ENCODE measurements at places on chromosomes 6 and 20.

GRCh38 chr6:41000248-41000647 lies 38.8 kb downstream of the UNC5CL start:
- no peak for DNase-seq

DNA sequence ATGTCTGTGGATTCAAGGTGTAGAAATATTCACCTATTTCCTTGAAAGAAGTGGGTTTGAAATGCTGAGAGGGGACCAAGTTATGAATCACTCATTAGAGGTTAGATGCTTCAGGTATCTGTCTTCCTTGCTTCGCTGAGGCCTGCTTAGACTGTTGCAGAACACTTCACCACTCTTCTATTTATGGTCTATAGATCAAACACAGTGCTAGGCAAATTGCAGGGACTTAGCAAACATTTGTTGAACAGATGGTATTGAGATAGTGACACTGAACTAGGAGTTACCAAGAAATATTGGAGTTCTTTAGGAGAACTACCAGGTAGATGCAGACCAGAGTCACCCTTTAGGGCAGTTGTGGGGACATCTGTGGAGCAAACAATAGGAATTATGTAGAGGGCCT lies 123.8 kb downstream of the RFPL4B start:
- no peak for DNase-seq

DNA sequence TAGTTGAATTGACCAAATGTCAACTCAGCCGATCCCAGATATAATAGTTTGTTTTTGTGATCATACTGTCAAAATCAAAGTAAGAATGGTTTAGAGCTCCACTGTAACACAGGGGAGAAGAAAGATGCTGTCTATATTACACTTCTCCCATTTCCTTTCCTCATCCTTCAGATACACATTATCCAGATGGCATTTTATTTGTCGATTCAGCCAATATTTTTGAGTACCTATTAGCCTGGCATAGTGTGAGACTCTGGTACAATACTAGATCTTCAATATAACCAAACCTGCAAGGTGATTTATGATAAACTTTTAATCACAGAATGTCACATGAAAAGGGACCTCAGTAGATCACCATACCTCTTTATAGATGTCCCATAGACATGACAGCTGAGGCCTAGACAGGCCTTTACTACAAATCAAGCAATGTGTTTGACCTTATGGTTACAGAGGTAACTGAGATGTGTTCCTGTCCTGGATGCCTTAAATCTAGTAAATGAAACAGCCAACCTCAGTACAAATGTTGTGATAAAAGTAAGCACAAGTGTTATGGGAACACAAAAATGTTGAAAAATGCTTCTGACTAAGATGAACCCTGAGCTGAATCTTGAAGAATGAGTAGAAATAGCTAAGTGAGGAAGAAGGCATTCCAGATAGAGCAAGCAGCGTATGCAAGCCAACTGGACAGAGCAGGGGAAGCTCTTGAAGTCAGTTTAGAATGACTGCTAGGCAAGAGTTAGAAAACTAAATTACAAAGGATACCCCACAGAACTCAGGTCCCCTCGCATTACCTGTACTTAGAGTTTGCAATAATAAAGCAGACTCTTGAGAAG lies 1.9 kb downstream of the FBXO9 start:
- DNase-seq, result no peak

GRCh38 chr6:137246791-137247202 lies 27.6 kb upstream of the IFNGR1 start:
- no peak for DNase-seq

- DNase-seq, result no peak
Measured at GRCh38 chr6:18039481-18039880, 52.0 kb upstream of the KIF13A start.

GRCh38 chr20:57323034-57323433 lies 6.6 kb upstream of the SPO11 start:
- DNase-seq, result no peak

DNA sequence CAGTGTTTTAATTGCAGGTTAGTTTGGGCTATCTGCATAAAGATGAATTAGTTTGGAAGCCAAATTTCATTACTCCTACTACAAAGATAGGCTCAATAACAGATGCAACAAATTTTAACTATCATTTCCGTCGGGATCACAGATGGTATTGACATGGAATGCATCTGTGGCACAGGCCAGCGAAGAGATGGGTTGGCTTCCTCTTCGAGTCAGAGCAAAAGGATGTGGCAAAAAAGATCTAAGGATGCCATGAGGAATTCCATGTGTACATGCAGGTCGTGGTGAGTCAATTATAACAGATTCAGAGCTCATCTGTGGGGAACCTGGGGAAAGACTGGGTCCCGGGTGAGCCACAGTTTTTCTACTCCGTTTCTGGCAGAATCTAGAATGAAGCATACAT lies 83.0 kb upstream of the CITED2 start:
- DNase-seq, result no peak

- no peak for DNase-seq
Measured at GRCh38 chr20:34663213-34663943, 13.5 kb downstream of the PIGU start.

DNA sequence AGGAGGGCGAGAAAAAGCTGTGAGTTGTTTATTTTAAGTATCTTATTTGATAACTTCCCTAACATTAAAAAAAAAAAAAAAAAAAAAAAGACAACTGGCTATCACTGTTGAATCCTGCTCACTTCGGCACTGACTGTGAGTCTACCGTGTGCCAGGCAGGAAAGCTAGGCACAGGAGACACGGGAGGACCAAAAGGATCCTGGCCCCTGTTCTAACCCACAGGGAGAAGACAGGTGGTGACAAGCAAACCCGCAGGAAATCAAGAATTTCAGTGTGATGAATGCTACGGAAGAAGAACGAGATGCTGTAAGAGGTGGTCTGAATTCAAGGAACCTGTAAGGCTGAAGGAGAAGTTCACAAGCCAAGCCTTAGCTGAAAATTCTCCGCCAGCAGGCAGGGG lies 94.7 kb upstream of the NFATC2 start:
- DNase-seq, result no peak

DNA sequence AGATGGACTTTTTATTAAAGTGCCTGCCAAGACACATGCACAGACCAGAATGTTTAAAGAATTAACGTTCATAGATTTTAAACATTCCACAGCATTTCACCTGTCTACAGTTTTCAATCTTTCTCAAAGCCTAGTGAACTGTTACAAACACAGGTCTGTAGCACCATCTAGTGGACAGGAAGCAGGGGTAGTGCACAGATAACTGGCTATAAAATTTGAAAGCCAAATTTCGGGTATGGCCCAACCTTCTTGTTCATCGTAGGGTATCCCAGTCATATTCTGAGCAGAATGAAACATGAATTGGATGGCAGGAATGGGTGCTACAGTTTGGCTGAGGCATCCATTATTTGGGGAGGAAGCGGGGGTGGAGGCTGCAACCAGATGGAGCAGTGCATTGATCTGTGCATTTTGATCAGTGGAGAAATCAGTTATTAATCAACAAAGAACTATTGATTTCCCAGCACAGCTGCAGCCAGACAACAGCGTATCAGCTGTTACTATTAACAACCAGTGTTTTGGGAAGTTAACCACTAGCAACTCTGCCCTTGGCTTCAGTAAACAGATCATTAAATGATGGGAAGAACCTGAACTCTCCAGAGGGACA lies 56.1 kb upstream of the B3GAT2 start:
- DNase-seq, result no peak

DNA sequence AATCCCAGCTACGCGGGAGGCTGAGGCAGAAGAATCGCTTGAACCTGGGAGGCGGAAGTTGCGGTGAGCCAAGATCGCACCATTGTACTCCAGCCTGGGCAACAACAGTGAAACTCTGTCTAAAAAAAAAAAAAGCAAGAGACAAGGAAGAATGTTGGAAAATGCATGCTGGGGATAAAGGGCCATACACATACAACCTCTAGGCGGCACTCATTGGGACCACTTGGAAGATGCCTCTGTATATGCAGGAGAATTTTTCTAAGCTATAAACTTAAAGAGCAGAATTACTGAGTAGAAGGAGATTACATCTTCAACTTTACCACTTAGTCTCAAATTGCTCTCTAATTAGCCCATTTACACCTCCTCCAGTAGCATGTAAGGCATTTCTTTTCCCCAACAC lies 42.8 kb downstream of the ZBTB9 start:
- no peak for DNase-seq

- no peak for DNase-seq
Measured at GRCh38 chr20:13355941-13356486, 134.9 kb downstream of the ISM1 start.

- no peak for DNase-seq
Measured at GRCh38 chr6:32226434-32226833, 2.6 kb upstream of the NOTCH4 start.

- DNase-seq, result no peak
Measured at GRCh38 chr6:15457121-15457650, 205.6 kb downstream of the DTNBP1 start.

DNA sequence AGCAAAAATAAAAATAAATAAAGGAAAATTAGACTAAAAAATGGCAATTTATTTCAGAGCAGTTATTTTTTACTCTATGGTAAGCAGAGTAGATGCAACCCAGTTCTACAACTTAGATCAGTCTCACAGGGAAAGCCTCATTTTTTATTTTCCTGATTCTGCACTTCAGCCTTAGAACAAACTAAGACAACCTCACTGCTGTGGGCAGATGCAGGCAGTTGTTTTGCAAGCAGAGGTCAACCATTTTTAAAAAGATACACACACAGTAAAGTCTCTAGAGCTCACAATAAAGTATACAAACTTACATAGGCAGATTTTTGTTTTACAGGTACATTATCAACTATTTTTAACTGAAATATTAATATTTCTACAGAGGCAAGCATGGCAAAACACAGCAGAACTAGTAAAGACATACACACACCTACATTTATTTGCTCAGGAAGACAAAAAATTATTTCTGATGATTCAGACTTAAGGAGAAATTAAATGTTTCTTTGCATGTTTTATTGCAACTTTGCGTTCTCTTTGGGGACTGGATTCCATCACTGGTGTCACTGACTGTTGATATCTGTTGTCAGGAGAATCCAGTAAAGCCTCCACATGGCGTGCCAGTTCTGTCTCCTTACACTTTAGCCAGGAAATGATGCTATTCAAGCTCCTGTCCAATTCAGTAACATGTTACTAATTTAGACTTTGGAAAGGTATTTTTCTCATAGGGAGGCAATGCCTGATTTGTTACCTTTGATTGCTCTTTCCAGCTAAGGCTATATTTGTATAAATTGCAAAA lies 102.7 kb downstream of the TRDN start:
- no peak for DNase-seq

GRCh38 chr6:18507561-18507960 lies 120.4 kb downstream of the RNF144B start:
- no peak for DNase-seq

DNA sequence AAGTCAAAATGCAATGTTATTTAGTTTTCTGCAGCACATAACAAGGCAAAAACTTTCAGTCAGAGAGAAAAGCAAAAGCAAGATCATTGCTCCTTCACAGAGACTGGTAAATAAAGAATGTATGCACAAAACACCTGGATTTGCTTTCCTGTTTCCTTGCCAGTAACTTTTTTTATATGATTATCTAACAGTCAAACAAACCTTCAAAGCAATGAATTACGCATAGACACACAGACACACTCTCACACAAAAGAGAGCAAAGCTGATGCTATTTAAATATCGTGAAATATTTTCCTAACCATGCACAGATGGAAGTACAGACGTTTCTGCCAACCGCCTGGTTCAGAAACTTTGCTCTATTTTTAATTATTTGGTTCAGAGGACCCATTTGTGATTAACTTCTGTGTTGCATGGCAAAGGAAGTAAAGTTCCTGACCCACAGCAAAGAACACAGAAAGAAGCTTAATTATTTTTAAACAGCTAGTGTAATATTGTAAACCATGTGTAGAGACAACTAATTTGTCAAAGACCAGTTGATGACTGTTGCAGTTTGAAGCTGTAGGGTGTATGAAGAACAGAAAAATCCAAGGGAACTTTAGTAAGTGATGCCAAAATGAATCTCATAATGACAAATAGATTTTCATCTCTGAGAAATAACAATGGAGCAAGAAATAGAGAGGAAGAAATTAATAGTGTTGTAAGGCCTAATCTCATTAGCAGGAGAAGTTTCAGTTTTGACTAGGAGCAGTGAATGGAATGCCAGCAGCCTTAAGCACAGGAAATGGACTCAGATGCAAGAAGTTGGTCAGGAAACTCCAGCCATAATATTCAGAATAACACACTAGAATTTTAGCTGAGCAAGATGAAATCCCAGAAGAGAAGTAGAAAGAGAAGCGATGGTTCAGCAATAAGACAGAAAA lies 24.1 kb downstream of the ATXN1 start:
- no peak for DNase-seq

DNA sequence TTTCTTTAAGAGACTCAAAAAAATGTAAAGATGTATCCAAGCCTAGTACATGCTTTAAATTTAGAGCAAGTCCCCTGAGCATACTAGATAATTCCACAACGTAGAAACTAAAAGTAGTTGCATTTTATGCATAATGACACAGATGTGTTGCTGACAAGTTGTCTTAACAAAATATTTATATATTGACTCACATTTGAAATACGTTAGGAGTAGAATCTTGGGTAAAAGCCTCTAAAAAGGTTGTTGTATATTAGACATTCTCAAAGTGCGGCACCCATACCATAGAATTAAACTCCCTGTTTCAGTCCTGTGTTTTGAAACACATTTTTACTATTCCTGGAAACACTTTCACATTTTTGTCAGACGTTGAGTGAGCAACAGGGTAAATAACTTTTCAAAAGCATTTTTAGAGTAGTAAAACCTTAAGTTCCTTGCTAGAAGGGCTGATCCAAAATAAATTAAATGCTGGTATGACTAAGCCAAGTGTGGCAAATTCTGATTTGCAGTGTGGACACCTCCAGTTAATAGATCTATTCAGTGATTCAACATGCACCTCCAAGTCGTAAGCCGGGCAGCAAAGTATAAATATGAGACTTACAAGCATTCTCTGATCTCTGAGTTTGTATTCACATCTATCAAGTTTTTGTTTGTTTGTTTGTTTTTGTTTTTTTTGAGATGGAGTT lies 97.5 kb downstream of the GMDS start:
- no peak for DNase-seq

GRCh38 chr6:125791151-125791819 lies 525 bp downstream of the NCOA7 start:
- DNase-seq, result no peak

- DNase-seq, result no peak
Measured at GRCh38 chr20:64193058-64193457, 28.8 kb downstream of the MYT1 start.

- no peak for DNase-seq
Measured at GRCh38 chr6:136947037-136947436, 24.9 kb downstream of the SLC35D3 start.

- no peak for DNase-seq
Measured at GRCh38 chr6:151300267-151300991, 60.7 kb downstream of the AKAP12 start.

GRCh38 chr20:12575352-12576095 lies 433.2 kb upstream of the SPTLC3 start:
- DNase-seq, result no peak

DNA sequence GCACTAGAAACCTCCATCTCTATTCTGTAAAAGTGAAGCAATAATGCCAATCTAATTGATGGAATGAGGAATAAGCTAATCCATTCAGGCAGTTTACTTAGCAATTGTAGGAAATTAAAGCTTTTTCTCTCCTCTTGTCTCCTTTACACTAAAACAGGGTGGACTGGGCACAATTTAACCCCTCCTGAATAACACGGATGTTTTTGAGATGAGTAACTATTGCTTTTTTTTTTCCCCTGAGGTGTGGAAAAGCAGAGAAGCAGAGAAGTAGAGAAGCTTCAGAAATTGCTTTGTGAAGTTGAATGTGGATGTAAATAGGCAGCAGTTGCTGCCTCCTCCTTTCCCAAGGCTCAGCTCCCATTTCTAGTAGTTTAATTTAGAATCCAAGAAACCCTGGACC lies 40.0 kb upstream of the GCNT2 start:
- no peak for DNase-seq
